ENCODE measurements at places on chromosomes 2 and 18.

GRCh38 chr2:231688719-231689118 lies 19.6 kb upstream of the PTMA start:
- DNase-seq = no peak

DNA sequence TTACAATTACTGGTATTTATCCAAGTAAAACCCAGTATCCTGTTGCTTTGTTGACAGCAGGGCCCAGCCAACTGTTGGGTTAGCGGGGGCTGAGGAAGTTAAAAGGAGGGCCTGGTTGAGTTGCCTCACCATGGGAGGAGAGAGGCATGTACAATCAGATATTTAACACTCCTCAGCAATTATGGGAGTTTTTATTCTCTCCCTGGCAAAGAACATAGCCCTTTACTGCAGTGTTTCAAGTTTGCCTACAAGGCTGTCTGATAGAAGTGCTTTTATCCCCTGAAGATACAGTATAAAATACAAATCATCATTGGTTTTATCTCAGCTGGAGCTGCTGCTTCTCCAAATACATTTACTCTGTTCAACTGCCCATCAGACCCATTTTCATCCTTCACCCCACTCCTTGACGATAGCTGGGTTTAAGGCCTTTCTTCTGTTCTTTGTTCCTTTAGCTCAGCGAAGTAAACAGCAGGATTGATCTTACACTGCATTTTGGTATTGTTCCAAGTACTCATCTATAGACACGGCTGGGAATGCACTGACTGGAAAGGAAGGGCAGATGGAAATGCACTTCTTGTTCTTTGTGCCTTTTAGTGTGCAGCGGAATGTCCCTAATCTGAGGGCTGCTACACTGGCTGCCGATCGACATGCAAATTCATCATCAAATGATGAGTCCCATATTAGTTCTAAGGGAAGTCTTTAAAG lies 402.5 kb upstream of the SPRED2 start:
- no peak for DNase-seq

GRCh38 chr2:105804266-105804665 lies 59.6 kb downstream of the NCK2 start:
- DNase-seq = no peak

- no peak for DNase-seq
Observed at GRCh38 chr18:26809346-26809745, 56.2 kb downstream of the AQP4 start.

DNA sequence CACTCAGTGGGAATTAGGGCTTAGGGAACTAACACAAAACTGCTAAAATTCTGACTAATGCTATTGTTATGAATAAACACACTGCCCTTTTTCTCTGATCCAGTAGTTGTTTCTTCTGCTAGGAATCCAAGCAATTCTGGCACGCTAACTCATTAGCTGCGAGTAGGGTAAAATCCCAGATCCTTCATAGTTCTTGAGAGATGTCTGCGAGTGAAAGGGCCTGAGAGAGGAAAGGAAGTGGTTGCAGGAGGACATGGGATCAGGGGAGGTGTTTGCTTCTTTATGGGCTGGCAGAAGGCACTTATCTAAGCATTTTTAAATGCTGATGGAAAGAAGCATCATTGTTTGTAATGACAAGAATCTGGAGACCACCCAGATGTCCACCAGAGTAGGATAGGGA lies 9.4 kb downstream of the MAP3K19 start:
- peak; percentile 29 for DNase-seq

DNA sequence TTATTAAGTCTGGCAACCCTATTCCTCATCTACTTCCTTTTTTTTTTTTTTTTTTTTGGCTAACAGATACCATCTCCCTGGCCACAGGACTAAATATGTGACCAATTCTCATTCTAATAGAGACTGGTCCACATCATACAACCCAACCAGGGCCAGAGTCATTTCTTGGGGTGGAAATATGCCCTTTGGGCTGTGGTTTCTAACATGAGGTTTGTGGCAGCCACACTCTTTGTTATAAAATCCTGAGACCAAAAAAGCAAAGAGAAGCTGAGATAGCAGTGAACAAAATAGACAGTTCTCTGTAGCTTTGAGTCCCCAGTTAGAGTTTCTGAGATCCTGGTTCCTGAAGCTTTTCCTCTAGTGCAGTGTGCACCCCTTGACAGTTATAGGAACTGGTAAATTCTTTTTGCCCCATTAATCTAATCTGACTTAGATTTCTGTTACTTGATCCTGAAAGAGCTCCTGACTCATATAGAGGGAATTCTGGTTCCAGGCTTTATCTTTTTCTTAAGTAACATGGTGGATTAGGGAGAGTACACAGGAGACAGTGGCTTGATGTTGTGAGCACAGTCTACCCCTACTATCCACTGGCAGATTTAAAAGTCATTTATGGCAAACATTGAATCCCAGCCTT lies 86.8 kb downstream of the MAIP1 start:
- DNase-seq = peak; percentile 85

DNA sequence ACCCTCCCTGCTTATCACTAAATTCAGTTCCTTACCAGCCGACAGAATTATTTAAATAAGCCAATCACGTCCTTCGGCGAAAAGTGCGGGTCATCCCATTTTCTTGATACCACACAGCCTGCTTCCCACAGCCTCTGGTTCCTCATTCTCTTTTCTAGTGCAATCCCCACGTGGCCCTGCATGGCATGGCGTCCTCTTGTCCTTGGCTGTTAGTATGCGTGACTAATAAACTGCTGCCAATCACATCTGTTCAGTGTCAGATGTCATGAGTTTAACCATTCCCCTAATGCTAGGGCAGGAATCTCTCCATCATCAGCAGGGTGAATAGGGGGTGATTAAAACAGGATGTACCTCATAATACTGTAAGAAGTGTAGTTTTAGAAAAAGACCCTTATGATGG lies 62.8 kb upstream of the TSPYL6 start:
- DNase-seq = no peak

GRCh38 chr2:149536649-149537048 lies 50.9 kb downstream of the MMADHC start:
- DNase-seq = no peak

DNA sequence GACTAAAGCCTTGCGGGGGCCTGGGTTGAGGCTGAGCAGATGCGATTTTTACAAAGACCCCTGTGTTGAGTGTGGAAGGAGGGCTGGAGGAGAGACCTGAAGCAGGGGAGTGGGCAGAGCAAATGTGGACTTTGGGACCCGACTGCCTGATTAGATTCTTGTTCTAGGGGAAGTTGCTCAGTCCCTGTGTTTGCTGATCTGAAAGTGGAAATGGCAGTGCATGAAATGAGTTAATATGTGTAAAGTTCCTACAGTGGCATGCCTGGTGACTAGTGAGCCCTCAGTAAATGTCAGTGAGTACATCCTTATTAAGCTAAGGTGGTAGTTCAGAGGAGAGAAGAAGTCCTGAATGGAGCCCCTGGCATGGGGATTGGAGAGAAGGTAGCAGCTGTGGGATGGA lies 52.3 kb downstream of the ARMC9 start:
- no peak for DNase-seq

- no peak for DNase-seq
Observed at GRCh38 chr18:52339891-52340371, at the start of gene DCC. Gene DCC (plus strand): TSS chr18:52340197. CDS start chr18:52340788, 591 bp downstream.

- DNase-seq = no peak
Observed at GRCh38 chr2:235541838-235542549, 48.2 kb downstream of the AGAP1 start.

Measured in HCEC 1CT (cell line).